NB4 (cell line): ENCODE measurements at places on chromosomes 6 and 20.

GRCh38 chr20:33993576-33994221 lies at the start of gene RALY:
Gene RALY (plus strand): TSS chr20:33993911. CDS start chr20:34072075, 78,164 bp downstream.
- DNase-seq: peak; percentile 99

DNA sequence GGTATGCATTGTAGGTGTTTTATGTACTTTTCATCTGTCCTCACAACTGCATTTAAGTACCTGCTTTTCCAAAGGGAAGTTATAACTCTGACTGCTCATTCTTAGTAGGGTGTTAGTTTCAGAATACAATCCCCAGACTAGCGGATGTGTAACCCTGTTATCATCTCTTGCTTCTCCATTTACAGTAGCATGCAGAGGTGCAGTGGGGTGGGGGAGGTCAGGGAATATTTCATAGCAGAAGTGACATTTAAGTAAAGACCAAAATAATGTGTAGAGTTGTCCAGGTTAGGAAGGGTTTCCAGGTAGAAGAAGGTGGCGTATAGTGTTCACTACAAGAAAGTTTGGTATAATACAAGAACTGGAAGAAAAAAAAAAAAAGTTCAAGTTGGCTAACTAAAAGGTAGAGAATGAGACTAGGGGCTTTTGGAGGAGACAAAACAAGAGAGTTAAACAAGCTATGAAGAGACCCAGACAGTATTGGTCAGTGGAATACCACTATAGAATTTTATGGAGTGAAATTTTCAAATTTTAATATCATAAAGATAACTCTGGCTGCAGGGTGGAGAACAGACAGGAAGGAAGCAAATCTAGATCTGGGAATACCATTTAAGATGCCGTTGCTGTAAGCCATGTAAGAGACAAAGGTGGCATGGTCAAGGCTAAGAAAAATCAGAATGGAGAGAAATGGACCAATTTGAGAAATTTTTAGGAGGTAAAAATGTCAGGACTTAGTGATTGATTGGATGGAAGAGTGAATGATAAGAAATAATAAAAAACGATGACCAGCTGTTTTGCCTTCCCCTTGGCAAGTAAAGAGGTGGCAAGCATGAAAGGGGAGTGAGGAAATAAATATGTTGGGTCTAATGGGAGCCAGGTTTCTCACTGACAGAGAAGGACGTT lies 2.2 kb upstream of the AHI1 start:
- no peak for DNase-seq

GRCh38 chr20:8670893-8671215 lies 398.0 kb upstream of the PLCB4 start:
- no peak for DNase-seq

GRCh38 chr20:61185841-61186601 lies 66.0 kb upstream of the CDH4 start:
- DNase-seq: peak; percentile 5

GRCh38 chr6:1057490-1058135 lies 254.3 kb upstream of the FOXQ1 start:
- DNase-seq: no peak
